Left ventricle myocardium inferior (tissue), 1 donor: ENCODE measurements at places on chromosomes 16 and 17.

GRCh38 chr17:5635949-5636348 lies 51.6 kb upstream of the NLRP1 start:
- DNase-seq, result no peak

GRCh38 chr16:70630960-70631745 lies 15.2 kb upstream of the IL34 start:
- no peak for DNase-seq

DNA sequence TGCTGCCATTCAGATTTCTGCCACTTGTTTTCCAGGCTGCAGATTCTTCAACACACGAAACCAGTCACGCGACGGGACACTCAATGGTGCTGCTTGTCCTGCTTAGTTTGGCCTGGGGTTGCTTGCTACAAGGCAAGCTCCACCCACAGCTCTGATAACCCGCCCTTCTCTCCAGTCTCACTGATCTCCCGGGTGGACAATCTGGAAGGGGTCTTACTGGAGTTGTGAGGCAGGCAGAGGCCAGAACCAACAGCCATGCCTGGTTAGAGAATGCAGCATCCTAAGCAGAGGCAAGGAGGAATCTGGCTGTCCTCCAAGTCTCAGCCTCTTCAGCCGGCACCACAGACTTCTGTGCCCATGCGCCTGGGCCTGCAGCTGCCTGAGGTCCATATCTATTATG lies 119.1 kb downstream of the KCNJ12 start:
- DNase-seq, result no peak

DNA sequence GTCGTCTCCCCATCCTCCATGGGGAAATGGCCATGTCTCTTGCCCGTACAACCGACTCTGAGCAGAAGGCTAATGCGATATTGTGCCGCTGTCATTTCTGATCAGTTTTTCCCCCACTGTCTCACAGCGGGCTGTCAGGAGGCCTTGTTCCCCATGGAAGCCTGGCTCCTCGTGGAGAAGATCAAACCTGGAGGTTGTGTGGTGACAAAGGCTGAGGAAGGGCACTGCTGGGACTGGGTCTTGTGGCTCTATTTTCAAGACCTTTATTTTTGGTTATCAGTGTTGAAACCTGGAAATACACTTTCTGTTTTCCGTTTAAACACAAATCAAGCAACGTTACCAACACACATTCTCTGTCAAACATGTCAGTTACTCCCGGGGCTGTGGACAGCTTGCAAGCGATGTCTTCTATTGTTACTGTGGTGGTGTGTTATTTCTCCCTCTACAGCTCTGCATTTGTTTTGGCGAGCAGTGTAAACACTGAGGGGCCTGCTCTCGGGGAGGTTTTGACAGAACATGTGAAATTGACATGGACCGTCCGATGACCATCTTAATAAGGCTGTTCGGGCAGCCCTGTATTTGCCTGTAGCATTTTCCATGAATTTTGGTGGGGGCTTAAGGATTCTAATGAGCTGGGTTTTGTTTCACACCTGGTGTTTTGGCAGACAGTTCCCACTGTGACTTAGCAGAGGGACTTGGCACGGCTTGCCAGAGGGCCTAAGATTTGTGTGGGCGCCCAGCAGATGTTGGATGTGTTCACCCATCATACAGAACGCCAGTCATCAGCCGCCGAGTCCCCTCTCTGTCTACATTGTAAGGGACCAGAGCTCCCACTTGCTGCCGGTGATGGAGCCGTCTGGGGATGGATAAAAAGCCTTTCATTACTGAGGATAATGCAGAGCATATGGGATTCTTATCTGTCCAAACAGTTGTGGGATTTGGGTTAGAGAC lies 12.5 kb downstream of the RBFOX1 start:
- peak; percentile 32 for DNase-seq

DNA sequence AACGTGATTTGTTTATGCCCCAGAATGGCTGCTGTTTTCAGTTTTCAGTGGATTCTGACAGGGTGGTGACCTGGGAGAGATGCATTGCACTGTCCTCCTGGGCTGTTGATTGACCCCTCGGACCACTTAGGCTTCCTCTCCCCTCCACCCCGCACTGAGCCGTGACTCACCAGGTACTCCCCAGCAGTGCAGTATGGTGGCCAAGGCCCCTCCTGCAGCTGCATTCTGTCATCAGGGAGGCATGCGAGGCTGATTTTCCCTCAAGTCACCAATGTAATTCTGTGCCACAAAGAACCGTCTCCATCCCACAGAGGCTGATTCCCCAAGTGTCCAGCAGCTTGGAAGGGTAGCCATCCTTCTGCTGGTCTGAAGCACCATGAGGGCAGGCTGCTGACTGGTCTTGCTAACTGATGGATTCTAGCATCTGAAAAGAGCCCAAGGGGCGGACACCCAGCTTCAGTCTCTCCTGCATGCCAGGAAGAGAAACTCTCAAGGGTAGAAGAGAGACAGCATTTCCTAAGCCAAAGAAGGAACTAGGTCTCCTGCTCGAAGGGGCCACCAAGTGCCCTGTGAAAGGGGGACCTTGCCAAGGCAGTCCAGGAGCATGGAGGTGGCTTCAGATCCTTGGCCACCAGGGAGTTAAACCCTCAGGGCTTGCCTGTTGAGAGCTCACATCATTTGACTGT lies 148.1 kb downstream of the SOCS1 start:
- DNase-seq, result no peak

GRCh38 chr16:20768121-20768520 lies 4.3 kb downstream of the ACSM3 start:
- DNase-seq, result no peak

GRCh38 chr17:4903051-4903818 lies at the start of gene CHRNE:
TSS of gene CHRNE (minus strand) at chr17:4903098. CDS start at chr17:4903063, 35 bp downstream.
- DNase-seq, result peak; percentile 51

DNA sequence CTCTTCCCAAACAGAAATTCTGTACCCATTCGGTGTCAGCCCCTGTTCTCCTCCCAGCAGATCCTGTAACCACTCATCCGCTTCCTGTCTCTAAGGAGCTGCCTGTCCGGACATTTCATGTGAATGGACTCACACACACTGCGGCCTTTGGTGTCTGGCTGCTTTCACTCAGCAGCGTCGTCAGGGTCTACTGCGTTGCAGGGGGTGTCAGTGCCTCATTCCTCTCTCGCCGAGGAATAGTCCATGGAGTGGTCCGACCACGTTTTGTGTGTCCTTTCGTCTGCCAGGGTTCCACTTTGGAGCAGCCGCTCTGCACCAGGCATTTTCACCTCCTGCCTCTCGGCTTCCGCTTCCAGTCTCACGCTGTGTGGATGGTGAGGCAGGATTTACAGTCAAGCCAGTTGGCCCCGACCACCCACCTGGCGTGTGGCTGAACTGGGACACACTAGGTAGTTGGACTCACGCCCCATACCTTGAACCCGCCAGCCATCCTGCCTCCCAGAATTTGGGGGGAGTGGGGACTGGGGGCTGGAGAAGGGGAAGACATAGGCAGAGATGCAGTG lies 188.2 kb upstream of the CIBAR2 start:
- DNase-seq, result no peak

- DNase-seq, result no peak
Measured at GRCh38 chr16:100989-101388, 23.0 kb downstream of the MPG start.

DNA sequence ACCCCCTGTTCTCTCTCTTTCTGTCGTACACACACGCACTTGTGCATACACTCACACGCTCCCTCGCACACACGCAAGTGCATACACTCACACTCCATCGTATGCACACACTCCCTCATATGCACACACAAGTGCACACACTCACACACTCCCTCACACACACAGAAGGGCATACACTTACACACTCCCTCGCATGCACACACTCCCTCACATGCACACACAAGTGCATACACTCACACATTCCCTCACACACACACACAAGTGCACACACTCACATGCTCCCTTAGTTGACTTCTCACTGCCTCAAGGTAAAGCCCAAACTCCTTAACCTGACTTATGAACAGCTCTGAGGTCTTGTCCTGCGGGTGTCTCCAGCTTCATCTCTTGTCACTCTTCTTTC lies 78.7 kb downstream of the NOG start:
- no peak for DNase-seq

DNA sequence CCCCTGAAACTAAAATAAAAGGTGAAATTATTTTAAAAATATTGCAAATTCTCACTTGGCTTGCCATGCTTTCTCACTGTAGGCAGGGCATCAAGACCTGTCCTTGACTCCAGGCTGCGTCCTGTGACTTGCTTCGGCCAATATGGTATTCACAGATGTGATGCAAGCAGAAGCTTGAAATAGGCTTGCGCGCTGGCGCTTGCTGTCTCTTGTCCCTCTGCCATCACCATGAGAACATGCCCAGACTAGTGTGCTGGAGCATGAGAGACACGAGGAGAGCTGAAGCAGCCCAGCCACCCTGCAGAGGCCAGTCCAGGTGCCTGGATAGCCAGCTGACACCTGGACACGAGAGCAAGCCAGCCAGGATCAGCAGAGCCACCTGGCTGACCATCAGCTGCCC lies 21.8 kb upstream of the ZKSCAN2 start:
- DNase-seq, result no peak

- no peak for DNase-seq
Measured at GRCh38 chr16:84918006-84918909, 93.1 kb downstream of the ZDHHC7 start.

DNA sequence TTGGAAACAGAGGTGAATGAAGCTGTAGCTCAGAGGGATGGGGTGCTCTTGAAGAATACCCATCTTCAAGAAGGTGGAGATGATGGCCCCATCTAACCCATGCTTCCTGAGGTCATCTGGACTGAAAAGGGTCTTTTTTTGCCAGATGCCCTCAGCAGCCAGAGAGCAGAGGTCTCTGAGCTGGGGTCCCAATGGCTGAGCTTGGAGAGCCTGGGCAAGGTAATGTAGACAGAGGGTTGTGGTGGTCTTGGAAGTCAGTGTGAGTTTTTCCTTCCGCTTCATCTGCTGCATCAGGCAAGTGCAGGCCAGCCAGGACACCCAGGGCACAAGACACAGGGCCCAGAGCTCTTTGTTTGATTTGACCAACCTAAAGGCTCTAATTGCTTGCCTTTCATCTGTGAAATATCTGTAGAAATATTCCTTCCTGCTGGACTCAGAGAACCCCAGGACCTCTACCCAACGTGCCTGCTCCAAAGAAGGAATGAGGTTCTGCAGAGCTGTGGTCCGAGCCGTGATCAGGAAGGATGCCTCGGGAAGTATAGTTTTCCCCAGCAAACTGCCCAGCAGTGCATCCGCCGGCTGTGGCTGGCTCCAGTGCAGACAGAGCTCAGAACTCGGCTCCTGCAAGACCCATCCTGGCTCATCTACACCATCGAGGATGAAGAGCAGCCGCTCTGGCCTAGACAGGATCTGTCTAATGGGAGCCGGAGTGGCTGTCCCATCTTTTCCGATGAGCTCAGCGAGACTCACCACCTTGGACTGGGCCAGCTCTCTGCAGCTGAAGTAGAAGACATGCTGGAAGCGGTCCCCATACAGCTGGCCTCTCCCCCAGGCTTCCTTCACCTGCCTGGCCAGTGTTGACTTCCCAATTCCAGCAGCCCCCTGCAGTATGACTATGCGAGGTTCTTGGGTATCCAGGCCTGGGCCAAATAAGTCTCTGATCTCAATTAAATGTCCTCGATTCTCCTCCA lies 25.2 kb downstream of the NLRP1 start:
- no peak for DNase-seq
